EL (cell line): ENCODE measurements at places on chromosomes 6 and 20.

DNA sequence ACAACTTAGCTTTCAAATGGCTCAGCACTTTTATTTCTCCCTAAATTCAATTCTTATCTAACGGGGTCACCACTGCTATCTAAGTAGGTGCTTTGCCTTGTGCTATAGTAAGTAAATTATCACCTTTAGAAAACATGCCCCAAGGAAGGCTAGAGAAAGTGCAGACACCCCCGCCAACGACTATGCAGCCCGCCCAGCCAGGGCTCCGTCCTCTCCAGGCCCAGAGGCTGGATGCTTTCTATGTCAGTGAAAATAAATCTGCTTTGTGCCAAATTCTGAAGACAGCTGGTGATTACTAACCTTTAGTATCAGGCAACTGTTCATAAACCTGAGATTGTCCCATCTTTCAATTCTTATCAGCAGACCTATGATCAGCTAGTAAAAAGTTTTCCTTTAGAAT is 14.3 kb downstream of the KIAA0319 start:
- no peak for DNase-seq

- peak; percentile 29 for DNase-seq
These were observed 37.0 kb upstream of the SAMHD1 start for GRCh38 chr20:36988494-36988966.

DNA sequence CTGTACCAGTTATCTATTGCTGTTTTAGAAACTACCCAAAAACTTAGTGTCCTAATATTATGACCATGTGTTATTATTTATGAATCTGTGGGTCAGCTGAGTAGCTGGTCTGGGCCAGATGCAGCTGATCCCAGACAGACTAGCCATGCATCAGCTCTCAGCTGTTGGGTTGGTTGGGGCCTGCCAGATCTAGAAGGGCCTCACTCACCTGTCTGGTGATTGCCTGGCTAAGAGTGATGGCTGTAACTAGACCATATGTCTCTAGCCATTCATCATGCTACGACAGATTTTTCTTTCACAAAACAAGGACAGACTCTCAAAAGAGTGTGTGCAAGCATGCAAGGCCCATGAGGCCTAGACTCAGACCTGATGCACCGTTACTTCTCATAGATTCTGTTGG is 403.2 kb downstream of the SAMD5 start:
- DNase-seq = no peak

DNA sequence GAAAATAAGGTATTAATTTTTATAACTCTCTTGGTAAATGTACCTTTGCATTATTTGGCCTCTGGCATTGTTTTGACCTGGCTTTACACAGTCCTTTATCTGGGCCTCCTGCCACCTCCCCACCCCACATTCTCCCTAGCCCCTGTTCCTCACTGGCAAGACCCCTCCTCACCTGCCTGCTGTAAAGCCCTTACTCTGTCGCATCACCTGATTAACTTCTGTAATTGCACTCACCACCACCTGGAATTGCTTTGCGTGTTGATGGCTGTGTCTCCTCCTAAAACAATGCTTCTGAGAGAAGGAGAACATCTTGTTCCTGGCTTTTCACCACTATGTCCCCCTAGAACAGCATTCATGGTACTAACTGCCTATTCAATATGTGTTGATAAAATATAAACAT is 24.8 kb downstream of the SNX9 start:
- no peak for DNase-seq

GRCh38 chr6:69038841-69039240 is 403.8 kb downstream of the ADGRB3 start:
- DNase-seq = peak; percentile 4

GRCh38 chr6:111804627-111805235 is 68.5 kb downstream of the FYN start:
- peak; percentile 51 for DNase-seq

DNA sequence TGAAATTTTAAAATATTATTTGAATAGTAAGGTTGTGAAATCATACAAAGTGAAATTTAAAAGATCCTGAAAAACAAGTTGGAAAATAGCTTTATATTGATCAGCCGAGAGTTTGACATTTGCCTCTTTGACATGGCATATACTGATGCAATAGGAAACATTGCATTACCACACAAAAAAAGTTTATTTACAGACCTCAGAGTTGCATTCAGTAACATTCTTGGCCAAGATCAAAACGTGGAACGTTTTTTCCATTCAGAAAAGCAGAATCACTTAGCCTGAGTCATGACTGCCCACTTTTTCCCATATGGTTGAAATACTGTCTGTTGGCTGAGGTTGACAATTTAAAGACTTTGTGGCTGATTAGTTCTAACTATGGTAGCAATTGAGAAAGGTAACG is 55.1 kb upstream of the BACH2 start:
- no peak for DNase-seq

- no peak for DNase-seq
These were observed 106.9 kb downstream of the TFAP2B start for GRCh38 chr6:50925548-50925947.

GRCh38 chr6:108686896-108687295 is 126.2 kb downstream of the FOXO3 start:
- no peak for DNase-seq

GRCh38 chr6:135280375-135281136 is 99.4 kb downstream of the MYB start:
- DNase-seq = peak; percentile 58

DNA sequence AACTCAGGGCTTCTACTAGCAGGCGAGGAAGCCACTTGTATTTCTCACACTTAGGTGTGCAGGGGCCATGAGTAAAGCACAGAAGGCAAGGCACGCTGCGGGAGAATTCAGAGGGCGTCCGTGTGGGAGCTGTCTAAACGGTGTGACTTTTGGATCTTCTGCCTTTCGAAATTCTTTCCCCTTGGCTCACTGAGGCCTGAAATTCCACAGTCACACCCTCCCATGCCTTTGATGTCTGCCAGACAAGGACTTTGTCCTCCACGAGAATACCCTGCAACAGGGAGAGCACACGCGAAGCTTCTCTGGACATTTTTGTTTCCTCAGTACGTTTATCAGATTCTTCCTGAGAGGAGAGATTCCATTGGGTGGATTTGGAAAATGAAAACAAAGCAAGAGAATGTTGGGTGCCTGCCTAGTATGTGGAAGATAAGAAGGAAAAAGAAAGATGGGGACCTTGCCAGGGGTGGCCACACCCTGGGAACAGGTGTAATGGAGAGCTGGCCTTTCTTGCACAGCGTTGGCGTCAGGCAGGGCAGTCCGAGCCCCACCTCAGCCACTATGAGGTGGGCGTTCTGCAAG is 235.7 kb downstream of the MYLK4 start:
- no peak for DNase-seq

- DNase-seq = no peak
These were observed 225.9 kb downstream of the SMOC2 start for GRCh38 chr6:168666699-168667427.

DNA sequence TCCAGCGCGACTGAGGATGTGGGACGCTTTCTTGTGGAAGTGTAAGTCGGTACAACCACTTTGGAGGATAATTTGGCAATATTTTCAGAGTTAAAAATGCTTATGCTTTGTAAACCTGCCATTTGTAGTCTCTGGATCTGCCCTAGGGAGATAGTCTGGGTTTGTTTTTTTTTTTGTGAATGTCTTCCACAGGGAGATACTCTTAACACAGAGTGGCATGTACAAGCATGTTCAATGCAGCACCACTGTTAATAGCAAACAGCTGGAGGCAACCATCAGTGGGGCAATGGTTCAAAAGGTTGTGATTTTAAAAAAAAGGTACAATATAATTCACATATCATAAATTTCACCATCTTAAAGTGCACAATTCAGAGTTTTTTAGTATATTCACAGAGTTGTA is 22.4 kb downstream of the SLC9A8 start:
- no peak for DNase-seq

- no peak for DNase-seq
These were observed 4.2 kb upstream of the SLCO4A1 start for GRCh38 chr20:62638055-62638570.

DNA sequence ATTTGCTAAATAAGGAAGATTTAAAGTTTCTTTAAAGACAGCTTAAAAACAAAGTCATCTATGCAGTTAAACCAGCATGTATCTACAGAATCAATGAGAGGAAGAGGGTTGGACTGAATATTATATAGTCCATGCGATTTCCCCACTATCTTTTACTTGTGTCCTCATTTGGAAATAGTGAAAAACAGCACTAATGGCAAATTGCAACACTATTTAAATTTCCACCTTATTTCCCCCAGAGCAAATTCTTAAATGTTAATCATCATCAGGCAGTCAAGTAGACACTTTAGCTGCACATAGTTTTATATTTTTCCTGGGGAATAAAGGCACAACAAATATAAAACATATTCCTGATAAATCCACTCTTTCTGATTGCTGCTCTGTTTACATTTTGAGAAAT is 114.6 kb downstream of the LCA5 start:
- DNase-seq = no peak

GRCh38 chr20:58127701-58128111 is 100.7 kb downstream of the ANKRD60 start:
- peak; percentile 84 for DNase-seq

- no peak for DNase-seq
These were observed 53.5 kb upstream of the SLC2A12 start for GRCh38 chr6:134105940-134106339.

- DNase-seq = no peak
These were observed 168.5 kb downstream of the SCP2D1 start for GRCh38 chr20:18981962-18982539.

DNA sequence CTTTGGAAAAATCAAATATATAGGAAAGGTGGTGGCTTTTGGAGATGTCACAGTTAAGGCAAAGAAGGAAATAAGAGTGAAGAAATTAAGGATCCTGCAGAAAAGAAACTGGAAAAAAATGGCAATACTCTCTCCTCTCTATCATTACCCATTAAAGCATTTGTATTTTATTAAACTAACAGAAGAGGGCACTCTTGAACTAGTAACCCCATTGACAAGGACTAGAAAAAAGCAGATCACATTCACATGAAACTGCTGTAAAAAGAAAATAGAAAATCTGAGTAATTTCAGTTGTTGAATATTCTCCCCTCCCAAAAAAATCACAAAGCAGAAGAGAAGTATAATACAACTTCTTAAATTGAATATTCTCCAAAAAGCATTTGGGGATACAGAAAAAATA is 104.1 kb upstream of the SLC35B3 start:
- DNase-seq = peak; percentile 38

GRCh38 chr6:32088487-32089049 is 20.6 kb downstream of the TNXB start:
- DNase-seq = no peak

DNA sequence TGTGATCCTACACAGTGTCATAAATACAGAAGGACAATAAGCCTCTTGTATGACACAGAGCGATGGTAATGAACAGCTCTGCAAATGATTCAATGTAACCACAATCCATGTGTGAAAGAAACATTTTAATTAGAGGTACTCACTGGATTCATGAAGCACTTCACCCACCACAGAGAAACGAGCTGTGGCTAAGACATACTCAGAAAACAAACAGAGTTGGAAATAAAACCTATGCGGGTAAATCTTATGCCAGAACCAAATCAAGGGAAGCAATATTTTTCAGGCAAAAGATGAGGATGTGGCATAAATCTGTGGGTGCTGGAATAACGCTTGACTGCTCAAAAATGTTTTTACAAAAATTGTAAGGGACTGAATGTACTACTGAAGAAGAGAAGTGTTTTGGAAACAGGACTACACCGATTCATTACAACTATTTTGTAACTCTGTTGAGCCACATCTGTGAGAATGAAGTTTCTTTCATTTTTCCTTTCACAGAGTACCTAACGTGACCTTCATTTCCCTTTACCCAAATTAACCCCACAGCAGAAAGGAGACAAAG is 112.1 kb downstream of the WDR27 start:
- DNase-seq = no peak

DNA sequence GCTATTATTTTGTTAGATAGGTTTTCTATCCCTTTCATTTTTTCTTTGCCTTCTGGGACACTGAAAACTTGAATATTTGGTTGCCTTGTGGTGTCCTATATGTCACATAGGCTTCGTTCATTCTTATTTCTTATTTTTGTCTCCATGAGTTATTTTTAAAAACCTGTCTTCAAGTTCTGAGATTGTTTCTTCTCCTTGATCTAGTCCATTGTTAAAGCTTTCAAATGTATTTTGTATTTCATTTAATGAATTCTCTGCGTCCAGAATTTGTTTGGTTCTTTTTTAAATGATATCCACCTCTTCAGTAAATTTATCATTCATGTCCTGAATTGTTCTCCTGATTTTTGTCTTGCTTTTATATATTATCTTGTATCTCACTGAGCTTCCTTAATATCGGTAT is 243.2 kb upstream of the BMP2 start:
- no peak for DNase-seq

DNA sequence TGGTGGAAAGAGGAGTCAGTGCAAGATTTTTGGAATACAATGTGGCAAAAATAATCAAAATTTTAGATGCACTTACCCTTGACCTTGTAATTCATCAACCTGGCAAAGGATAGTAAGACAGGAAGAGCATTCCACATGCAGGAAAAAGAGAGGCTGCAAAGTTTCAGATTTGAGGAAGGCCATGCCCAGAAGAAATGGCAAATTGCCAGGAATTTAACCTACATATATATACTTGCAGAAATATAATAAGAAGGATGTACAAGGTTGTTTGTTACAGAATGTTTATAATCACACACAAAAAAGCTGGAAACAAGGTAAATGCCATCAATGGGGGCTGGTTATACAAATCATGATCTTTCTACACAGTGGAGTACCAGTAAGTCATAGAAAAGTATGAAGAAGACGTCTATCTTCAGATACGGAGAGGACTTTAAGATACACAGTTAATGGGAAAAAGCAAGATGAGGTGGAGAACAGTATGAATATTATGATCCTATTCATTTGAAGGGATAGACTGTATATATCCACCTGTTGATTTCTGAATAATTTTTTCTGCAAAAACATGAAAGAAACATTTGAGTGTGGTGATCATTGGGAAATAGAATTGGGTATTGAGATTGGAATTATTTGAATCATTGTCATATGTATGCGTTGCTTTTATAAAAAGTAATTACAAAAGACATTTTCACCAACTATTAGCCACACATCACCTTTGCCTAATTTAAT is 253.8 kb downstream of the TBC1D7 start:
- no peak for DNase-seq

- no peak for DNase-seq
These were observed 122.2 kb upstream of the TNFAIP3 start for GRCh38 chr6:137744877-137745276.

DNA sequence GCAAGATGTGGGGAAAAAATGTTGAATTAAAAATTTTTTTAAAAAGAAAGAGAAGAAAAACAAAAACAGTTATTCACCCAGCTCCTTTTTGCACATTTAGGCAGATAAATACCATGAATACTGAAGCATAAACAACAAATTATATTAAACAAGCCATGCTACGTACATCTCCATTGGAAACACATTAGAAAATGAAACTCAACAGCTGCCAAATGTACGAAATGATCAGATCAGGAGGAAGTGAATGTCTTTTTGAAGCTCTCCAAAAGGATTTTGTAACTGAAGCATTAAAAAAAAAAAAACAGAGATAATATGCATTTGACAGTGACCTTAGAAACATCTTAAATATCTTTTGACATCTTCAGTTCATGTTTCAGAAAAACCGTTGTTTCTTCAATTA is 56.7 kb downstream of the CD83 start:
- DNase-seq = no peak

DNA sequence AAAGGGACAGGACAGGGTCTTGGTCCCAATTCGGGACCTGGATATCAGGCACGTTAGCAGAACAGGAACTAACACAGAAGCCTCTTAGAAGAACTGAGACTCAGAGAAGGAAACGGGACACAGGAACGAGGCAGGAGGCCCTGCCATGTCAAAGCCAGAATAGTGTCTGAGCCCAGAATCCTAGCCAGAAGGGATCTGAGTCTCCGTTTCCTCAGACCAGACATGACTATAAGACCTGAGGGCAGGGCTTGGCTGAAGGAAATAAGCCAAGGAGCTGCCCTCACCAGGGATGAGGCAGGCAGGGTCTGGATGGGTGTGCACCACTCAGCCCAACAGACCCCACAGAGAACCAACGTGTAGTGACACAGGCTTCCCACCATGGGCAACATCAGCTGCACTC is 40.3 kb downstream of the TRERF1 start:
- DNase-seq = no peak
